CD4-positive, alpha-beta T cell treated with Interleukin-4 for 4 hours (primary cell): ENCODE measurements at places on chromosomes 4 and X.

DNA sequence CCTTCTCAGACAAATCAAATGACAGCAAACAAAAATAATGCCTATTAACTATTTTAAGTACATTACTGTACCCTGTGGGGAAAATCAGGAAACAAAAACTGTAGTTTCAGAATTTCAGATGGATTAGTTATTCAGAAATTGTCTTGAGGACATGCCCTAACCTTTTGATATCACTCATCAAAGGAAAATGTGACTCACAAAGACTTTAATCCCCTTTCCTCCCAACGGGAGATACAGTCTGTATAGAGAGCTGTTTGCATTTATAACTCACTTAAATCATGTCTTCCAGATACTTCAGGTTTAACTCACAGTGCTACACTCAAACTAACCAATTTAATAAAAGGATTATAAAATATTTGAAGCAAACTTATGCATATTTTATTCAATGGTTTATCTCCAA is 304.0 kb downstream of the MAPK10 start:
- DNase-seq: no peak

DNA sequence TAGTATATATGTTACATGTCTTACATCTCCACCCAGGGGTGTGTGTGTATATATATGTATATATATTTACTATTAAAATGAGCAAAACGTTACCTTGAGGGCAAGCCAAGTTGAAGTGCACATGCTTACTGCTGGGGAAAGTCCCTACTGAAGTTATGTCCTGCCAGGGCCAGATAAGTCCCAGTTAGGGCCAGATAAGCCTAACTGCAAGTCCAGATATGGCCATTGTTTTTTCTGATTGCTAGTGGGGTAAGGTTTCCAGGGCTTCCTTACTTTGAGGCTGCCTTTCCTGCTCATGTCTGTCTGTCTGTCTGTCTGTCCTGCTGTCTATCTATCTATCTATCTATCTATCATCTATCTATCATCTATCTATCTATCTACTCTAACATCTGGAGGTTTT is 19.3 kb upstream of the ZNF81 start:
- DNase-seq: no peak

DNA sequence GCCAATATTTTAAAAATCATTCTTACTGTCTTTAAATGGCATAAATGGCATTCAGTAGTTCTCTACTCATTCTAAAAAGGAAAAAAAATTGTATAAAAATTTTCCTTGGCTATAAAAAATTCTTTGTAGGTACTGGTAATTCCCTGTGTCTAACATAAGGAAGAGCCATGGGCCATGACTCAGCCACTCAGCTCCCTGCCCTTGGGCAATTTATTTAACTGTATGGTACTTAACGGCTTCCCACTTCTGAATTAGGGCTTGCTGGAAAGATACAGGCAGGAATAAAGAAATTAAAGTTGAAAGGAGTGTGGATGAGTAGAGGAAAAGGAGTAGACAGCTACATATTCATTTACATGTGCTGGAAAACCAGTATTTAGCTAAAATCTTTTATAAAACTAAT is 30.6 kb downstream of the ABHD18 start:
- DNase-seq: no peak

GRCh38 chrX:123563167-123563566 is 169.7 kb downstream of the THOC2 start:
- no peak for DNase-seq
